Upper lobe of left lung (tissue), 6 donors: ENCODE measurements at places on chromosomes 7 and 10. TPM values are rescaled to one million over a fixed set of nuclear protein-coding genes. Genes with fewer than 3 reads are reported as not detected.

Gene HPSE2
- total RNA-seq: 0.15 TPM

Gene EEPD1
- 8.0 TPM for total RNA-seq

Gene RBP4
- 38.7 TPM for total RNA-seq

Gene CAPZA2
- total RNA-seq: 153 TPM

Gene UTF1
- total RNA-seq: not detected

Gene SFTPD
- 515 TPM for total RNA-seq

Gene KLLN
- total RNA-seq: 0.20 TPM

Gene HGF
- total RNA-seq: 9.0 TPM

Gene LIPJ
- not detected for total RNA-seq

Gene ASZ1
- not detected for total RNA-seq

Gene CACUL1
- 38.8 TPM for total RNA-seq

Gene ALDH18A1
- 18.2 TPM for total RNA-seq

Gene NANOS1
- 0.69 TPM for total RNA-seq

Gene BMPER
- 14.1 TPM for total RNA-seq

Gene CLRN3
- total RNA-seq: not detected

Gene HMX2
- not detected for total RNA-seq

Gene SLC35B4
- 15.4 TPM for total RNA-seq

Gene RBM20
- 2.1 TPM for total RNA-seq

Gene ERV3-1
- 20.4 TPM for total RNA-seq

Gene STEAP1
- 10.6 TPM for total RNA-seq

Gene TMEM236
- total RNA-seq: 1.0 TPM

Gene OR13A1
- total RNA-seq: not detected

Gene COBL
- total RNA-seq: 32.0 TPM

Gene MCU
- 50.2 TPM for total RNA-seq

Gene HOXA2
- 0.49 TPM for total RNA-seq

Gene PTPN20
- 1.8 TPM for total RNA-seq

Gene CFTR
- total RNA-seq: 27.3 TPM

Gene CTTNBP2
- total RNA-seq: 7.0 TPM

Gene OR9A2
- not detected for total RNA-seq

Gene CYP51A1
- total RNA-seq: 61.0 TPM

Gene SYT15B
- 56.6 TPM for total RNA-seq

Gene LRRC17
- total RNA-seq: 4.7 TPM

Gene ACTR3C
- total RNA-seq: 38.1 TPM

Gene ASAH2
- 0.61 TPM for total RNA-seq

Gene ZCCHC24
- 19.0 TPM for total RNA-seq

Gene PON1
- not detected for total RNA-seq

Gene PGAM2
- not detected for total RNA-seq

Gene TUBB8
- not detected for total RNA-seq

Gene STAG3
- total RNA-seq: 2.0 TPM
